Activated naive CD4-positive, alpha-beta T cell treated with Interleukin-2 at 50 U/mL for 16 hours (primary cell): ENCODE measurements at places on chromosomes 2 and 18.

DNA sequence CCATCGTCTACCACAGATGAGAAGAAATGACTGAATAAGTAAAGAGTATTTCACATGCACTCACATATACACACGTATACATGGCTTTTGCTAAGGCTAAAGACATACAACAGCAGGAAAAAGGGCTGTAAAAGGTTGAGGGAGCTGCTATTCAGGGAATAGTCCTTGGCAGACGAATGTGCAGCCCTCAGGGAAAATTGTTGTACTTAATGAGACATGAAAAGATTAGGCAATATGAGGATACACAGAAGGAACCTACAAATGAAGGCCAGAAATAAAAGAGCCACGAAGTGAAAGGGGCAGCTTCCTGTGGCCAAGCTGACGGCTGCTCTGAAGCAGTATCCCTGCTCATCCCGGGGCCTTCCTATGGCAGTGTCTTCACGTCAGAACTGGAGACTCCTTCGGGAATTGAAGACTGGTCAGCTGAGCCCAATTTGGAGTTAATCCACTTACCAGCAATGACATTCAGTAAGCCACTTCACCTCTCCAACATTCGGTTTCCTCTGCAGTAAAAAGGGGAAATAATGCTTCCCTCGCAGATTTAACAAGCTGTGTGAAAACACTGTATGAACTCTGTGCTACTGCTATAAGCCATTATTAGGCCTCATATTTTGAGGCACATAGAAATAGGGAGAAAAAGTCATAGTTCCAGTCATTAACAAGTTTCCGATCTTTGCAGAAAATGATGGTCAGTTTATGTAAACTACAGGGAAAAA lies 221.8 kb downstream of the STK39 start:
- no peak for DNase-seq

DNA sequence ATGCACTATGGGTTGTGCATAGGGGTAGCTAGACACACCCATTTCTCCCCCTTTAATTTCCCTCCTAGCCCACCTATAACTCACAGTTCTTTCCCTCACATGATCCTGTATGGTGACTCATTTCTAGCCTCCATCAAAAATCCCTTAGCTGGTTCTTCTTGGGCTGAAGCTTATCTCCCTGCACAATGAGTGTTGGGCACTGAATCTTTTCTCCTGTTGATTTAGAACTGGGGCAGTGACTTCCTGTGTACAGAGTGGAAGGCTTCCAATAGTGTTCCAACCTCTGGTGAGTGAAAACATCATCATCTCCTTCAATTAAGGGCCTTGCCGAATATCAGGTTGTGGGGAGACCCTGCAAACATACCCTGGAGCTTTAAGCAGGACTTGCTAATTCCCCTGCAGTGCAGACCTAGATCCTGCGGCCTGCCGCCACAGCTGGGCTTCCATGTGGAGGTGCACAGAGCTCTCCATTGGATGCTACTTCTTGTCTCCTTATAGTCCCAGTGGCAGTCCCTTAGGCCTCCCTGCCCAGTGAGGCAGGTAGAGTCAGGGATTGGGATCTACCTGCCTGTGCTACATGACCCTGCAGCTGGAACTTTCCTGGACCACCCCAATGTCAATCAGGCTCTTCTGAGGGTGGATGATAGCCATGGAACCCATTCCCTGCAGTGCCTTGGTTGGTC lies 121.8 kb downstream of the PLB1 start:
- DNase-seq = no peak

DNA sequence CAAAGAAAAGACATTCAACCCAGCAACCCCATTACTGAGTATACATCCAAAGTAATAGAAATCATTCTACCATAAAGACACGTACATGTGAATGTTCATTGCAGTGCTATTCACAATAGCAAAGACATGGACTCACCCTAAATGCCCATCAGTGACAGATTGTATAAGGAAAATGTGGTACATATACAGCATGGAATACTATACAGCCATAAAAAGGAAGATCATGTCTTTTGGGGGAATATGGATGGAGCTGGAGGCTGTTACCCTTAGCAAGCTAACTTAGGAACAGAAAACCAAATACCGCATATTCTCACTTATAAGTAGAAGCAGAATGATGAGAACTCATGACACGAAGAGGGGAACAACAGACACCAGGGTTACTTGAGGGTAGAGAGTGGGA lies 145.9 kb downstream of the GULP1 start:
- DNase-seq = no peak

DNA sequence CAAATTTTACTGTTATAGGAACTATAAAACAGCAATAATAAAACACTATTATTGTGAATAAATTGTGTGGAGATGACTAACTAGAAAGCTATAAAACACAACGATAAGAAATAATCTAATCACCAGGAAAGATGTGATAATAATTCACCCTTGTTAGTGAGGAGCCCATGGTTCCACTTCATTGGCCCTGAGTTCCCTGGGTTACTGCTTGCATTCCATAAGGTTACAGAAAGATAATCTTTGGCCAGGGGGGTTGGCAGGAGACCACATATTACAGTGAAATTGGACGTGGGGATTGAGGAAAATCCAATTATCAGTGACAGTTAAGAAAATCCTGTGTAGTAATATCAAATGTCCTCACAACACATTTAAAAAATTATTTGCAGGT lies 2.5 kb upstream of the CPO start:
- no peak for DNase-seq

DNA sequence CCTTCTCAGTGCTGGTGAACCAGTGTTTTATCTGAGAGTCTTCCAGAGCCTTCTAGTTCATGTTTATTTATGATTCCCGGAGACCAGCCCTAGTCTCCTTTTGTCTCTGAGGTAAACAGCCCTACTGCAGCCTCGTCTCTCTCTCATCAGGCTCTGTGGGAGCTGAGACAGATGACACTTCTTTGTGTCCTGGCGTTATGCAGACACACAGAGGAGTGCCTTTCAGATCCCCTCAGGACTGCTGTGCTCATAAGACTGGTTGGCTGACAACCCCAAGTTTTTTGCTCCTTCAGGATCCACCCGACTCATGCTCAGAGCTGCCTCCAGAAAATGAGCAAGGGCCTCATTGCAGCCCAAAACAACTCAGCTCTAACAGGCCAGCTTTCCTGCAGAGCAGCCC lies 523.8 kb upstream of the SPHKAP start:
- no peak for DNase-seq

- DNase-seq = no peak
Observed at GRCh38 chr2:157769856-157770255, 106.3 kb downstream of the ACVR1 start.

- no peak for DNase-seq
Observed at GRCh38 chr2:198102856-198103255, 298.5 kb downstream of the PLCL1 start.

- DNase-seq = no peak
Observed at GRCh38 chr2:53312721-53313120, 454.9 kb upstream of the CHAC2 start.

GRCh38 chr2:163601377-163601776 lies 134.4 kb downstream of the FIGN start:
- no peak for DNase-seq

DNA sequence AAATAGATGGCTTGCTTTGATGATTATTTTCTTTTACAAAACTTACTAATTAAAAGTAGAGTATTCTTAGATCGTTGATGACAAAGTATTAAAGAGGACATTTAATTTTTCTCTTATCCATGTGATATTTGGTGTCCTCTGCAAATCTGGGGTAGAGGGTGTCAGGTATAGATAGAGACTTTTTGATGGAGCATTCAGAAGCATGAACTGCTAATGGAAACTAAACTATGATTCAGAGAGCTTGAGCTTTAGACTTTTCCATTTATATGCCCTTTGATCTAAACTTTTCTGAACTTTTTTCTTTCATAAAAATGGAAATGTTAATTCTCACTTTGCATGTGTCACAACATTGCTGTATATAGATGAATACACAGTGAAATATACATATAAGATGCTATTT lies 619.7 kb downstream of the PLCL1 start:
- no peak for DNase-seq

GRCh38 chr2:190812506-190813294 lies 67.9 kb upstream of the GLS start:
- no peak for DNase-seq

DNA sequence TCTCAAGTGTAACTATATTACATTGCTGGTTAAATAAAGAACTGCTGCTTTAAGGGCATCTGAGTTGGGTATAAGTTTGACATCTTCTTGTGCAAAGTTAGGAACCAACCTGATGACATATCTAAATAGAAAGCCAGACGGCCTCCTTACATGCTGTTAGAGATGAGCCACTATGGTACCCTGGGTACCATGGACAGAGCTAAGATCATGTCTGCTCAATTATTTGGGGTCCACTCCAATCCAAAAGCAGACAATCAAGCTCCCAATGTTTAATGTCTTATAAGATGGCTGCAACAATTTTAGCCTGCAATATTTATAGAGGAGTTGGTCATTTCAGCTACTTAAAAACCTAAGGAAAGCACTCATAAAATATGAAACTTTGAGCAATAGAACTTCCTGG lies 86.2 kb downstream of the UPP2 start:
- no peak for DNase-seq

GRCh38 chr2:152352616-152353015 lies 17.6 kb downstream of the FMNL2 start:
- DNase-seq = no peak

DNA sequence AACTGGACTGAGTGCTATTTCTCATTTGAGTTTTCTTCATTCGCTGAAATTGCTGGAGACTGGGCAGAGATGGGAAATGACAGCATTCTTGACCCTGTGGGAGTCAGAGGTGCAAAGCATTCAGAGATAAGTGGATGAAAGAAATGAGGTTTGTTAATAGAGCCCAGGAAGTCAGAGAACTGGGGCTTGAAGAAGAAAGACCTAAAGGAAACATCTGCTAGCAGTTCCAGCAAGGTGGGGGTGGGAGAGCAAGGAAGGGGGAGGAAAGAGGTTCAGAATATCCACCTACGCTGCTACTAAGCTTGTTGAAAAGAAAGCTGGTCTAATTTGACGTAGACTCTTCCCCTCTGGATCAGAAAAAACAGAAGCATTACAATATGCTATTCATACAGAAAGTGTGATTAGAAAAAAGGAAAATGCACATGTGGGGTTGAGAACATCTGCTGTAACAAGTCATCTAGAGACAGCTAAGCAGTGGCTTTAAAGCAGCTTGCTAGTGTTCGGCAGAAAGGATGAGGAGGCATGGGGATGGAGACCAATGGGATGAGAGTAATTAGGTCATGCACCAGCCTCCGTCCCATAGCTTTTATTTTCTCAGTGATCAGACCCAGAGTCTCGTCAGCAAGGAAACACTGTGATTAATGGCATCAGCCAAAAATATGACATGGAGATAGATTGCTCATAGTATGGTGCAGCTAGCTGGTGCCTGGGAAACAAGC lies 29.7 kb downstream of the NAB1 start:
- peak; percentile 47 for DNase-seq

- DNase-seq = no peak
Observed at GRCh38 chr2:226791056-226791486, 8.5 kb downstream of the IRS1 start.

GRCh38 chr18:22169889-22170420 lies 566 bp downstream of the GATA6 start:
- no peak for DNase-seq

DNA sequence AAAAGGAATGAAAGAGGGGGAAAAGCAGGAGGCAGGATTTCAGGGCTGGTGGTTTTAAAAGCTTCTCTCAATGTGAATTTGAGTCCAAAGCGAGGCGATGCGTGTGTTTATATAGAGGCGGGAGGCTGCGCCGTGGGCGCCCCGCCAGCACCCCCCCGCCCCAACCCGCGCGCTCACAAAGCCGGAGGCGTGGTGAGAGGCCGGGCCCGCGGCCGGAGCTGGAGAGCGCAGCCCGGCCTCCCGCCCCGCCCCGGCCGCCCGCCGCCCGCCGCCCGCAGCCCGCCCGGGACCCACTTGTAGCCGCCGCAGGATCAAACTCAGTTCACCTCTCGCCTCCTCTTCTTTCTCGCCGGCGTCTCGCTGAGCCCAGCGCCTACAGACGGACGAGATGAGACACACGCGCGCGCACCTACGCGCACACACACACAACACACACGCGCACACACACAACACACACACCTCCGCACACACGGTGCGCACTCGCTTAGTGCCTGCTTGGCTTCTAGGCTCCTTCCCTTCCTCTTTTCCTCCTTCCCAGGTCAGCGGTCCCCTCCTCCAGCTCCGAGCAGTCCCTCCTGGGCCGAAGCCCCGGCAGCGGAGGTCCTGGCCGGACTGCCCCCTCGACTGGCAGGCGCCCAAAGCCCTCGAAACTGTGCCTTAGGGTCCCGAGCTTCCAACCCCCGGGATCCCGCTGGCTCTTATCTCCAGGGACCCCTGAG lies 1.3 kb upstream of the CYP26B1 start:
- DNase-seq = peak; percentile 21

- DNase-seq = no peak
Observed at GRCh38 chr2:181915102-181915501, 23.6 kb downstream of the ITPRID2 start.

- DNase-seq = no peak
Observed at GRCh38 chr2:72924353-72925240, 7.3 kb downstream of the EMX1 start.

- DNase-seq = no peak
Observed at GRCh38 chr2:172147944-172148650, 45.4 kb upstream of the DLX2 start.

DNA sequence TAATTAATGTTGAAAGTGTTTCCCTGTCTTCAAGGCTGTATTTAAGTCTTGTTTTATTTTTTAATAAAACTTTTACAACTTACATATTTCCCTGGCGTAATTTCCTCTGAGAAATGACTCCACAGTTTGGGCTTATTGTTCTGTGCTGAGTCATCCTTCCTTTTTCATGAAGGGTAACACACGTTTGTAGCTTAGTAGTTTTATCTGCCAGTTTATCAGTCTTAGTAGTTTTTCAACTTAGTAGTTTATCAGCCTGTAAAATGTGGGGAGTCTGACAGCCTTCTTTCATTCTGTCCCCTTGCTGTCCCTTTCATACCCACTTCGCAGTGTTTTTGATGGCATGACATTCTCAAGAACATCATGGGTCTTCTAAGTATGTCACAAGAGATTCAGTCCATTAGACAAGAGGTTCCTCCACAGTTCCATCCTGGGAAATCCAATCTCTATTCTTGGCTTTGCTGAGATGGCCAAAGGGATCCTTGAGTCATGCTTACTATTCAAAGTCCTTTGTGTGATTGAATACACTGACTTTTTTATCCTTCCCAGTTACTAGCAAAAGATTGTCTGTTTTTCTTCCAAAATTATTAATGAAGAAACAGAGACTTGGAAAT lies 60.0 kb upstream of the SGPP2 start:
- DNase-seq = no peak

DNA sequence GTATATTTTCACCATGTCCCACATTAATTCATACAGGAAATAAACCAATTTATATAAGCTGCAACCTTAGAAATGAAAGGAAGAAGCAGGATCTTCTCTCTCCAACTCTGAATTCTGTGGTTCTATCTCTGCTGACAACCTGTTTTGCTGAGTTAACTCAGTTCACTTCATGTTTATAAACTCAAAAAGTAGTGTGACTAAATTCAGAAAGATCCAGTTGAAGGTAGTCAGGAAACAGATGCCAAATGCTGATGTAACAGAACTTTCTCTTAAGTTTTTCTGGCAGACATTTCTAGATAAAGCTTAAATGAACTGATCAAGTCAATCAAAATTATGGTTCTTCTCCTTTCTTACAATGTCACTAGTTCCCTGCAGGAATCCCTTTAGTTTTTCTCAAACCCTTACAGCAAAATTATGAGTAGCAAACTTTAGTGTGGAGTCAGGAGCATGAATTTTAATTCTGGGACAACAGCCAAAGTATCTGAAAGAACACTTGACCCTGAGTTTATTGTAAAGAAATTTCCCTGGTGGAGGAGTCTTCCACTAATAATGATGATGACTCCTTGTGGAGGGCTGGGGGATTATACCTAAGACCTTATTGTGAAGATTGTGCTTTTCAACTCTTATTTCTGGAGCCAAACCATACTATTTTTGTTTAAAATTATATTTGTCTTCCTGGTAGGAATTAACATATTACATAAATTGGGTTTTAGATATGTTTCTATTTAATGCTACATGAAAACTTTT lies 216.9 kb downstream of the MYO3B start:
- DNase-seq = no peak
